ENCODE measurements at places on chromosomes 4 and X.

- DNase-seq, result no peak
Measured at GRCh38 chrX:68571610-68572311, 72.9 kb downstream of the YIPF6 start.

DNA sequence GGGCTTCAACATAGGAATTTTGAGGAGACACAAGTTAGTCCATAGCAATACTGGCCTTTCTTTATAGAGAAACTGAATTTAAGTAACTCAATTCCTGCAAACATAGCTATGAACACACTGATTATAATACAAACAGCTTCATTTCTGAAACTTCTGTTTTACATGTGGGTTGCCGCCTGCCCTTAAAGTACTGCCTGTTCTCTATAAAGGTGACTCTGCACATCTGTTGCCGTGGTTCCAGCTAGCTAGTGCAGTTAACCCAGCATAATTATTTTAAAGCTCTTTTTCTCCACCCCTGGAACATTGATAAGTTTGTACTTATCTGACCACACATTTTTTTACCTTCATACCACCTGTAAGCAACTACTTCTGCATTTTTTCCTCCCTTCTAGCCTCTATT, 177.6 kb downstream of the NWD2 start:
- no peak for DNase-seq

DNA sequence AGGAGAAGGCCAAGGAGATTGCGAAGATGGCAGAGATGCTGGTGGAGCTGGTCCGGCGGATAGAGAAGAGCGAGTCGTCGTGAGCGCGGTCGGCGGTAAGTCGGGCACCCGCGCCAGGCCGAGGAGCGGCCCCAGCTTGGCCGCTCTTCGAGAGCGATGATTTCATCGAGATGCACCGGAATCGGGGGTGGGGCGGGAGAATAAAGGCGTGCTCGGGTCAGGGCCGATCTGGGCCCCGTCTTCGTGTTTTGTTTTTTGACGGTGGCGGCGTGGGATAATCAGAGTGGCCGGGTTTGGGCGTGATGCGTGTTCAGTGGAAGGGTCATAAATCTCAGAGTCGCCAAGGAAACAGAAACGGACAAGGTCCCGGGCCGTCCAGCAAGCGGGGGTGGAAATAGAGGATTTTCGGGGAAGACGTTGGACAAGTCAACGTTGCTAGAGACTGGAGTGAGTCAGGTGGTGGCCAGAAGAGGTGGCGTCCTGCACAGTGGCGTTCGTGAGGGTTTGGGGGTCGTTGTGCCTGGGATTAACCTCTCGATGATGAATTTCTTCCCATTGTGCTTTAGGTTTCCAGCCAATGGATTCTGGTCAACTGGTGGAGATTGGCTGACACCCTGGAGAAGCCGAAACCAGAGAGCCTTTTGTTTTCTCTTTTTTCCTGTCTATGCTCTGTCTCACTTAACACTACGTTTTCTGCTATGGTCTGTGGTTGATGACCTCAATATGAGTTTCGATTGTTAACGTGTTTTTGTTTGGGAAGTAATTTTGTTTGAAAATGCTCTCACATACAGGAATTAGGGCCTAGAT, 882 bp downstream of the MRFAP1 start:
- DNase-seq, result no peak

- DNase-seq, result no peak
Measured at GRCh38 chr4:77586951-77587383, 18.7 kb upstream of the CXCL13 start.

- DNase-seq, result no peak
Measured at GRCh38 chr4:146112389-146112788, 63.1 kb upstream of the LSM6 start.

- no peak for DNase-seq
Measured at GRCh38 chr4:18390655-18391353, 369.2 kb upstream of the LCORL start.

GRCh38 chr4:184198190-184198589, 19.5 kb downstream of the ENPP6 start:
- no peak for DNase-seq

- no peak for DNase-seq
Measured at GRCh38 chr4:176774852-176775251, 17.9 kb downstream of the VEGFC start.

- no peak for DNase-seq
Measured at GRCh38 chrX:17854069-17854468, 7.0 kb downstream of the RAI2 start.

GRCh38 chr4:132587626-132588025, 561.5 kb upstream of the PCDH10 start:
- no peak for DNase-seq

GRCh38 chr4:41561244-41561643, 23.3 kb downstream of the LIMCH1 start:
- DNase-seq, result no peak

GRCh38 chr4:158155656-158156356, 17.0 kb downstream of the GASK1B start:
- DNase-seq, result no peak

GRCh38 chr4:107862658-107863057, 37.9 kb downstream of the SGMS2 start:
- no peak for DNase-seq

DNA sequence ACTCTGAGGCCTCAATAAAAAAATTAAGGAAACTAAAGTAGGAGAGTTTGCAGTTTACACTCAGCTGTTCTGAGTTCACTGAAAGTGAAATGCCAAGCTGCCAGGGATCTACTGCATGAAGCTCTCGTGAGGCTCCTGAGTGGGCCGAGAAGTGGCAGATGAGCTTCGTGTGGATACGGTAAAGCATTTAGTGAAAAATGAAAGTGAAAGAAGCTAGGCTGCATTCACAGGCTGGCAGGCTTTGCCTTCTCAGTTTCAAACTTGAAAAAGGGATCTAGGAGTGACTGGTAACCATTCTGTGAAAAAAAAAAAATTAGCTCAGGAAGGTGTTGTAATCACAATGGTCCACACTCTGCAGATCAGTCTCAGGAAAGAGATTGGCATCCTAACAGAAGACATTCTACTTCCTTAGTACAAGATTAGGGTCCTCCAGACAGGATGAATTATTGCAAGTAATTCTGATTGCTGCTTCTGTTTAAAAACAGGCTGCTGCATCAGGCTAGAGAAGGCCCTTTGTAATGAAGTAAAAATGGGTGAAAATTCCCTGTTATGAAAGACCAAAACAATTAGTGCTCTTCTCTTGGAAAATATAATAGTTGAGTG, 679.9 kb downstream of the RPA4 start:
- DNase-seq, result no peak

GRCh38 chr4:177640864-177641263, 198.6 kb upstream of the AGA start:
- no peak for DNase-seq

- DNase-seq, result no peak
Measured at GRCh38 chrX:20432048-20432447, 165.3 kb upstream of the RPS6KA3 start.

GRCh38 chr4:109216085-109216696, 86.3 kb downstream of the COL25A1 start:
- DNase-seq, result no peak

DNA sequence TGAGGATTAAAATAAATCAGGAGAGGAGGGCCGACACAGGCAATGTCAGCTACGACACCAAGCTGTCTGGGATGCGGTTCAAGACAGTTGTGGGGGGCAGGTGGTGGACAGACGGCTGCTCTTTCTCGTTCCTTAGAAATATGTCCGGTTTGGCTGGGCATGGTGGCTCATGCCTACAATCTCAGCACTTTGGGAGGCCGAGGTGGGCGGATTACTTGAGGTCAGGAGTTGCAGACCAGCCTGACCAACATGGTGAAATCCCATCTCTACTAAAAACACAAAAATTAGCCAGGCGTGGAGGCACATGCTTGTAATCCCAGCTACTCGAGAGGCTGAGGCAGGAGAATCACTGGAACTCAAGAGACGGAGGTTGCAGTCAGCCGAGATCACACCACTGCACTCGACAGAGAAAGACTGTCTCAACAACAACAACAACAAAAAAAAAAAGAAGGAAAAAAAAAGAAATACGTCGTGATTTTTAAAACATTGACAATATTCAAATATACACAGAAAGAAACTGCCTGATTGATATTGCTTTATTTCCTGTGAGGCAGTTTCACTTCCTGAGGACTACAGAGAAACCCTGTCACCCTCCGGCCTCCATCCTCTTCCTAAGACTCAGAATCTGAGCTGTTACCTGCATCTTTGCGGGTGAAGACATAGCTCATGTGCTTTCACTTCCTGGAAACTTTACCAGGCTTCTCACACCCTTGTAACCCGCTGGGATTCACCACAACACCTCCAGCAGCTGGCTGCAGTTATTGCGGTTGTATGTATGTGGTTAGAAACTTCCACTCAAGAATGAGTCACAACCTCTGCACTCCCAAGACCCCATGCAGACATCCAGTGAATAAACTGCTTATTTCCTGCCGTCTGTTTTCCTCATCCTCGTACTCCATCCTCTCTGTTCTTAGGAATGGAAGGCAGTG, 63.8 kb upstream of the STS start:
- DNase-seq, result no peak

- no peak for DNase-seq
Measured at GRCh38 chr4:93263166-93263565, 565.4 kb upstream of the ATOH1 start.

DNA sequence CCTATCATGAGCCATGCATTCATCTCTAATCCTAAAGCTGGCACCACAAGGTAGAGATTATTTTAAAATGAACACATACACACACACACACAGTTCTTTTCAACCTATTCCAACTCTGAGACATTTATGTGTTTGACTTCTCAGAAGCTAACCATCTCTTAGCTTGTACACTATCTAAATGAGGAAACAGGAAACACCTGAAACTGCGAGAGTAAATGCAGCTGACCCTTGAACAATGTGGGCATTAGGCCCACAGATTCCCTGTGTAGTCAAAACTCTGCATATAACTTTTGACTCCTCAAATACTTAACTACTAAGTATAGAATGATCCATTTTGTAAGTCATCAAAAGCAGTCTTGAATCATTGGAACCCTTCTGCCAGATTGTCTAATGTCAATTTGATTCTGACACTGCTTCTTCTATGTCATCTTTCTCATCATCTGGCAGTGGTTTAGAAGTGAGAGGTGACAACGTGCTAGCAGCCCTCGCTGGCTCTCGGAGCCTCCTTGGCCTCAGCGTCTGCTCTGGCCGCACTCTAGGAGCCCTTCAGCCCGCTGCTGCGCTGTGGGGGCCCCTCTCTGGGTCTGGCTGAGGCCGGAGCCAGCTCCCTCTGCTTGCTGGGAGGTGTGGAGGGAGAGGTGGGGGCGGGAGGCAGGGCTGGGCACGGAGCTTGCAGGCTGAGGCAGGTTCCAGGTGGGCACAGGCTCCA, 21.4 kb upstream of the IL15 start:
- DNase-seq, result no peak

DNA sequence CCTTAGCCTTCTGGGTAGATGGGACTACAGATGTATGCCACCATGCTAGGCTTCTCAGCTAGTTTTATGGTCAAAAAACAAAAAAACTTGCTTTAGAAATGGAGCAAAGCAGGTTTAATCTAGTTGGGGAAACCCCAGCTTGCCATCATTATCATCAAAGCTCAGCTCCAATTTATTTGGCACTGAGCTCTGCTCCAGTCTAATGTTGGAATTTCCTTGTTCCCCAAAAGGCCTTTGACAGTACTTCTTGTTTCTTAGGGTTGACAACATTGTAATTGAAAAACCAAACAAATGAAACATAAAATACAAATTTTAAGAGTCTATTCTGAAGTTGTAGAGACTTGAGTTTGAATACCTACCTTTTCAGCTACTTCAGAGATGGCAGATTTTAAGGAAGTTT, 48.0 kb downstream of the MRPL1 start:
- no peak for DNase-seq

DNA sequence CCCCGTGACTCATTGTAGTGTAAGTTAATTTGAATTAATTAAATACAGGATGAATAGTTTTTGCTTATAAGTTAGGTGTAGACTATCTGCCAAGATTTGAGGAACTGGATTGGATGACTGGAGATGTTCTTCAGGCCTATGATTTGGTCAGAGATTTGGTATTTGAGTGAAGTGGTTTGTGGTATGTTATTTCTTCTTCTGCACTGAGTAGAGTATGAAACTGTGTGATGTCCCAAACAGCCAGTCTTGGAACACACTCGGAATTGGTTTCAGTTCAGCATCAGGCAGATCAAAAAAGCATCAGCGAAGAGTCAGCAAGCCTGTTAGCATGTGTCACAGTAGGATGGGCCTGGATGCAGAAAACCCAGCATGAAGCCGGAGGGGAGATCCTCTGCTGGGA, 294.1 kb downstream of the ARHGAP10 start:
- DNase-seq, result no peak

DNA sequence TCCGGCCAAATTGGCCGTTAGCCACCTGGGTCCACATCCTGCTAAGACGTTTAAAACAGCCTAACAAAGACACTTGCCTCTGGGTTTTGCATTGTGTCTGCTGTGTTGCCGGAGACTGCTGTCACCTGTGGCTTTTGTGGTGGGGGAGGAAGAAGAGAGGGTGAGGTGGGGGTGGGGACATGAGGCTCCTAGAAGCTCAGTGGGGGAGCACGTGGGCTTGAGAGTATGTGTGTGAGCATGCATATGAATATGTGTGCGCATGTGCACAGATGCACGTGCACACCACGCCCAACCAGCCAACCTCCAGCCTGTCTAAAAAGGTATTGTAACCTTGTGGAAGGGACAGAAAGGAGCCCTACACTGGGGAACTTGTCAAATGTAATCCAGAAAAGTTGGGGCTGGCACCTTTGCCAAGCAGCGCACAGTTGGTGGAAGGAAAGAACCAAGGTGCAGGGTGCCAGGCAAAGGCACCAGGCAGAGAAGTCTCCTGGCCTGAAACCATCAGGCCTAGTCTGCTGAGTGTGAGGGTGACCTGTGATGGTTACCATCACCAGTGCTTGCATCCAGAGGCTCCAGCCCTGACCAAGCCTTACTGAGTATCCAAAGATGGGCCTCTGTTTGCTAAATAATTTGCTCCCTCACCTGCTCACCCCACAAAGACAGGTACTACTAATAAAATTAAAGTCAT, 10.1 kb upstream of the SASH3 start:
- DNase-seq, result no peak

DNA sequence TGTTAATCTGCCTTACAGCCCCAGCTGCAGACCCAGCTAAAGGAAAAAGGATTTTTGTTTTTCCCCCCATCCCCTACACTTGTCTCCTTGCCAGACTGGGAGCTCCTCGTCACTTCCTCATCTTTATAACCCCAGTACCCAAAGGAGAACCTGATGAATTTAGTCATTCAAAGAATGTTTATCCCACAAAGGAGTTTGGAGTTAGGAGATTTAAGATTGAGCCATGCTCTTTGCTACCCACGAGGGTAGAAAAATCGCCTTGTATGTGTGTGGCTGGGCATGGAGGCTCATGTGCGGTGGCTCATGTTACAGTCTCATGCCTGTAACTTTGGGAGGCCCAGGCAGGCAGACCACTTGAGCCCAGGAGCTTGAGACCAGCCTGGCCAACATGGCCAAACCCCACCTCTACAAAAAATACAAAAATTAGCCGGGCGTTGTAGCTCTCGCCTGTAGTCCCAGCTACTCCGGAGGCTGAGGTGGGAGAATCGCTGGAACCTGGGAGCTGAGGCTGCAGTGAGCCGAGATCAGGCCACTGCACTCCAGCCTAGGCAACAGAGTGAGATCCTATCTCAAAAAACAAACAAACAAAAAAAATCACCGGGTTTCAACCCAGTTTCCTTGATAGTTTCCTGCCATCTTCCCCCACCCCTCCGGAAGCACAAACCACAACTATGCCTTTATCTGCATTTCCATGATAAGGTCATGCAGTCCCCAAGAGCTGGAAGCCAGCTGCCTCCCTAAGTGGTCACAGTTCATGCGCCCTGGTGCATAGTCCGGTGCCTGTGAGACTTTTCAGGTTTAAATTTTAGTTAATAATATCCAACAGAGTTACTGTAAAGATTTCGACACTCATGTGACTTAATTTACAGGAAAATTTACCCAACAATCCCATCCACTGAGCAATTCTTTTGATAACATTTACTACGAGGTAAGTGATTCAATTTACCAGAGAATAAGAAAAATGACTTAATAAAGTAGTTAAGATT, 1.5 kb downstream of the CFAP97 start:
- DNase-seq, result no peak

Measured in NCI-H1930 (cell line).